ENCODE measurements at places on chromosomes 12 and 14. TPM values are rescaled to one million over a fixed set of nuclear protein-coding genes. Genes with fewer than 3 reads are reported as not detected.

GRCh38 chr14:74547331-74547927 is 53.9 kb downstream of the ISCA2 start:
- DNase-seq = no peak

GRCh38 chr14:68814539-68815297 is 21.9 kb upstream of the ZFP36L1 start:
- no peak for DNase-seq

DNA sequence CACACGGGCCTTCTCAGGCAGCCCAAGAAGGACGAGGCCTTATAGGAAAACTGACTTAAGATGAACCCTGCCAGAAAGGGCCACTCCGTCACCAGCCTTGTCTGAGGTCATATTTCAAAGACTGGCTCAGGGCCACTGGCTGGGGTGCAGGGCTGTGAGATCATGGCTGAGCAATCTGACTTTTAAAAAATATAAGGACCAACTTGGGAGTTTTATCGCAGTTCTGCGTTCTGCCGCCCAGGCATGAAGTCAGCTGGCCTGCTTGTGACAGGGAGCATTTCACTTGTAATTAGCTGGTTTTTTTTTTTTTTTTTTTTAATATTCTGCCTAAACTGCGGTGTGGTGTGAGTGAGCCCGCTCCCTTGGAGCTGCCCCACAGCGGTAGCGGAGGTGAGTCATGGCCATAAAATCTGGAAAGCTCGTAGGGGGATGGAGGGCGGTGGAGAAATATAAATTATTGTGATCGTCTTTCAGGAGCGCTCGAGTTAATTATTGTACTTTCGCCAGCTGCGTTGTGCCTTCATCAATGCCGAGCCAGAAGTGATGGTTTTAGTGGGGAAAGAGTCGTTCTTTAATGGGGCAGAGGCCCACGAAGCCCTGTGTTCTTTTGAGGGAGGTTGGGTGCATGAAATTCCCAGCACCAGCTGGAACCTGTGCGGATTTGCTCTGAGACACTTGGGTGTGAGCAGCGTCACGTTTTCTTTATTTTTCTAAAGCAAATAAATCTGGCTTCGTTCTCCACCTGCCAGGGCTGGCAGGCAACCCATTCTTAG is 231.9 kb downstream of the C12orf75 start:
- DNase-seq = peak; percentile 51

GRCh38 chr12:116318576-116319232 is 41.2 kb upstream of the MED13L start:
- no peak for DNase-seq

GRCh38 chr12:26726956-26727355 is 106.0 kb downstream of the ITPR2 start:
- DNase-seq = no peak

DNA sequence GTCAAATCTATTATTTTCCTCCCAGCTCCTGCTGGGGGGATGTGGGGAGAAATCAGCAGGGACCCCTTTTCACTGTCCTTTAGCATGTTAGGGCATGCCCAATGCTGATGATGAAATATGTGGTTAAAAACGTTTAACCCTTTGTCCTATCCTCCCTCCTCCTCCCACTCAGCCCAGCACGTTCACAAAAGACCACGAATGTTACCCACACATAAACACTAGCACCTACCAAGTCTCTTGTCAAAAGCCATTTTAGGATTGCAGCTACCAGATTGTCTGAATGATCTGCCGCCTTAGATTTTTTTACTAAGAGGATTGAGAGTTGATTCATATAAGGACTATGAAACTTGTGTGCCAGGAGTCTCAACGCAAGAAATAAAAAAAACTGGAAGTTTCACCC is 70.4 kb downstream of the TBK1 start:
- no peak for DNase-seq

DNA sequence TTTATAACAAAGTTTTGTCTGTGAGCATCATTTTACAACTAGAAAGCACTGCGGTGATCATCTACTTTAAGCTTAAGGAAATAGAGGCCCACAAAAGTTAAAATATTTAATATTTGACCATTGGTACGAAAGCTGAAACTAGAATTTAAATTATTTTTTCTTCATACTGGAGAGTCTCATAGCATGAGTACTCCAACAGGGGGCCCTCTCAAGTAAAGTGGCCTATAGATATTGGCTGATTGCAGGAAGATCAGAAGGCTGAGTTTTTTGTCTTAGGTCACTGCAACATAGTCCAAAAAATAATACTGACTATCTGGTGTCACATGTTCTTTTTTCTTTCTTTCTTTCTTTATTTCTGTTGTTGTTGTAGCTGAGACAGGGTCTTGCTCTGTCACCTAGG is 75.3 kb upstream of the ZDHHC17 start:
- no peak for DNase-seq

- DNase-seq = no peak
Measured at GRCh38 chr12:4107436-4107878, 166.1 kb upstream of the CCND2 start.

- peak; percentile 78 for DNase-seq
Measured at GRCh38 chr14:67411820-67412421, at the start of gene PLEK2. Gene PLEK2 (minus strand): TSS chr14:67412165. CDS start chr14:67412059, 106 bp downstream.

DNA sequence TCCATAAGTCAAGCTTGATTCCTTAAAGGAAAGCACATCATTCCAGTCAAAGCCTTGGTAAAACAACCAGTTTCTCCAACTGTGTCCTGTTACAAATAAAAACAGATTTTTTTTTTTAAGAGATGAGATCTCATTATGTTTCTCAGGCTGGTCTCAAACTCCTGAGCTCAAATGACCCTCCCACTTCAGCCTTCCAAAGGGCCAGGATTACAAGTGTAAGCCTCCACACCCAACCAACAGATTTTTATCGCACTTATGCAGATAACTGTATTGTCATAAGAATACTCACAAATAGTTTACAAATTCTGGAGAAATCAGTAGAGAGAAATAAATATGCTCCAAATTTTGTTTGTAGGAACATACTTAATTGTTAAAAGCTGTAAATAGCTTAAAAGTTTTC is 56.2 kb upstream of the SLC2A13 start:
- DNase-seq = no peak

DNA sequence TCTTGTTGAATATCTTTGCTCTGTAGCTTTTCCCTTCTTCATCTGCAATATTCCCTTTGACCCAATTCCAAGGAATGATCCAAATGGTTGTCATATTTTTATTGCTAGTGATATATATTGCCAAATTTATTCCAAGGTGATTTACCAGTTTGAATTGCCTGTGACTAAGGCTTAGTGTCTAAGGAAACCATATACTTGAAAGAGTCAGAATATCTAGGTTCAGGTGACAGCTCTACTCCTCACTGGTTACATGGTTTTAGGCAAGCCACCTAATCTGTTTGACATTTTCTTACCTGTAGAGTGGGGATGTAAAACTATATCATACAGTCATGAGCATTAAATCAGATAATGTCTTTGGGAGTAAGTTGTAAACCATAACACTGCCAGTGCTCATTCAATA is 473.8 kb downstream of the NPAS3 start:
- DNase-seq = no peak

DNA sequence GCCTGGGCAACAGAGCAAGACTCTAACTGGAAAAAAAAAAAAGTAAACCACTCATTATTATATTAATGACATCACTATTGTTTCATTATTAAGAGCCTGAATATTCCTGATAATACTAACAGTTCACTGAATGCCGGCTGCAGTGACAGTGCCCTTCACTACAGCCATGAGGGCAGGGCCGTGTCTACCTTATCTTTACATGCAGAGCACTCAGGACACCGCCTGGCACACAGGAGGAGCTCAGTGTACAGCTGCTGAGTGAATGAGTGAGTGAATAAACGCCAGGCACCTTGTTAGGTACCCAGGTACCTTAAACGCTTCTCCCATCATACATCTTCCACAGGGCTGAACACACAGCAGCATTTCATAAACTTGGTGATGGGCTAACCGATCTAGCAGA is 23.2 kb downstream of the ZFYVE1 start:
- DNase-seq = no peak

- no peak for DNase-seq
Measured at GRCh38 chr14:22955702-22956569, 954 bp downstream of the HAUS4 start.

GRCh38 chr12:51926064-51926632 is 18.8 kb downstream of the ACVRL1 start:
- no peak for DNase-seq

GRCh38 chr12:12716151-12716792 is 896 bp upstream of the CDKN1B start:
- no peak for DNase-seq

- no peak for DNase-seq
Measured at GRCh38 chr12:71605039-71605438, 58.6 kb downstream of the ZFC3H1 start.

- DNase-seq = no peak
Measured at GRCh38 chr12:113932381-113933196, 33.5 kb downstream of the RBM19 start.

INSM2 gene
- total RNA-seq = not detected

LBHD2 gene
- total RNA-seq = not detected

TMPRSS12 gene
- not detected for total RNA-seq

NR4A1 gene
- 79.2 TPM for total RNA-seq

FANCM gene
- 9.9 TPM for total RNA-seq

POTEG gene
- total RNA-seq = not detected

NAV3 gene
- total RNA-seq = 43.1 TPM

RSRC2 gene
- total RNA-seq = 72.5 TPM

PITPNM2 gene
- 17.5 TPM for total RNA-seq
